8988T (cell line): ENCODE measurements at places on chromosomes 7 and 10.

DNA sequence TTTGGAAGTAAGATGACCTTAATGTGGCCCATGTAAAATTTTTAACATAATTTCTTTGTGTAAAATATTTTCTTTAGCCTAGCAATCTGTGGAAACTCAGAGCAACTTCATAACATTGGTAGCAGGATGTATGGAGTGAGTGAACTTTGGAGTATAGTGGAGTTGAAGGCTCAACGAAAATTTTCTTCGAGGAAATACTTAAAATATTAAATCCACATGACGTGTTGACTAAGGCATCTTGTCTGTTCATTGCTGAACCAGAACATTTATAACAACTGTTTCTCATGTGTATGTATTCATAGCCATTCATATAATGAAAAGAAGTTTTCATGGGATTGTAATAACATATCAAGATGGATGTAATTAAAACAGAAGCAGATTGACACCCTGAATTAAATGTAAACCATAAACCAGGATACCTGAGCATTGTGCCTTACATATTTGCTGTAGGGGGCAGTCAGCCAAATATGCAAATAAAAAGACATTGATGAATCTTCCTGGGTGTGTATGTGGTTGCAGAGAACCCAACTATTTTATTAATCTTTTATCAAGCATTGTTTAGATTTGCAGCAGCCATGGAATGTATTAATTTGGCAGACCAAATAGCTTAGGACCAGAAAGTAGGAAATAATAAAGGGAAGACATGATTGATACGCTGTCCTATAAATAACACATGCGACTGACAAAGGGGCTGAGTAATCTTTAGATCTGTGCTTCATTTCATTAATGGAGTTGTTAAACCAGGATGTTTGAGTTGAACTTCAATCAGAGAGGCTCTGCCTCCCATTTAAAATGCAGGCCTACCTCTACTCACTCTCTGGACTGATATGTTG is 11.5 kb downstream of the AUTS2 start:
- DNase-seq: no peak

- DNase-seq: no peak
Measured at GRCh38 chr7:111525100-111525499, 37.2 kb downstream of the IMMP2L start.

DNA sequence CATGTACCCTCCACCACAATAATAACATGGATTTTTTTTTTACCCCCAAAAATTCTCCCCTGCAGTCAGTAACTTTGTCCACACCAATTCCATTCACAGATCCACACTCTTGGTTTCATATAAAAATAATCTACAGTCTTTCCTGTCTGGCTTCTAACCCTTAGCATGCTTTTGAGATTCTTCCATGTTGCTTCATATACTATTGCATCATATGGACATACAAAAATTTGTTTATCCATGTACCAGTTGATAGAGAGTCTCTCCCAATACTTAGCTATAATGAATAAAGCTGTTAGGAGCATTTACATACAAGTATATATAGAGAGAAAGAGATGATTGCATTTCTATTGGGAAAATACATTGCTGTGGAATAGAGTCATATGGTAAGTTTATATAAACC is 575.0 kb downstream of the XPNPEP1 start:
- DNase-seq: no peak

GRCh38 chr7:142866361-142867096 is 11.7 kb downstream of the EPHB6 start:
- no peak for DNase-seq

- DNase-seq: no peak
Measured at GRCh38 chr7:131819891-131820290, 263.5 kb upstream of the PODXL start.

DNA sequence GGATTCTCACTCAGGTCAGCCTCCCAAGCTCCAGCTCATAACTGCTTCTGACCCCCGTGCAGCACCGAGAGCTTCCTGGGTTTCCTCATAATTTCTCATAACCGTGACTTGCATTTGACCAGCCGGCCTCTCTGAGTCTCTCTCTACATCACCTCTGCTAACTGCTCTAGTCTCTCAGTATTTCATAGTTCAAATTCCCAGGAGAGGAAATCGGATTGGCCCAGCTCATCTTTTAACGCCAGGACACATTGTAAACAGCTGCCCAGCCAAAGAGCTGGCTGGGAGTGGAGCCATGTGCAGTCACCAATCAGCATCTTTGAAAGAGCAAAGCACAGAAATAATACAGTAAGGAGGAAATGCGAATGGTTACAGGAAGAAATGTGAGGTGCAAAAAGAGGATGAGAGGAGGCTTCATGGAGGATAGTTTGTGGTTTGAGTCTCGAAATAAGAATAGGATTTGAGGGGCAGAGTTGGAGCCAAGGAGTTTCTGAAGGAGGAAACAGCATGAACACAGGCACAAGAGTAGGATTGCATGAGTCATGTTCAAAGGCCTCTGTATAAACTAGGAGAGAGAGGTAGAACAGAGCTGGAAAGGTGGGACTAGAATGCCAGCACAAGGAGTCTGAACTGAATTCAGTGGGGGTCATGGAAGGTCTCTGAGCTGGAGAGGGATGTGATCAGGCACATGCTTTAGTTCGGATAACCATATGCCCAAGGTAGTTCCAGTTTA is 15.2 kb upstream of the LBX1 start:
- no peak for DNase-seq
